GM06990 (cell line): ENCODE measurements at places on chromosomes 16 and 17.

- peak; percentile 71 for DNase-seq
Measured at GRCh38 chr17:76383546-76384221, 725 bp upstream of the SPHK1 start.

GRCh38 chr16:31131841-31132271 lies 3.7 kb downstream of the PRSS8 start:
- no peak for DNase-seq

GRCh38 chr16:75754141-75754540 lies 27.9 kb upstream of the CPHXL start:
- no peak for DNase-seq

DNA sequence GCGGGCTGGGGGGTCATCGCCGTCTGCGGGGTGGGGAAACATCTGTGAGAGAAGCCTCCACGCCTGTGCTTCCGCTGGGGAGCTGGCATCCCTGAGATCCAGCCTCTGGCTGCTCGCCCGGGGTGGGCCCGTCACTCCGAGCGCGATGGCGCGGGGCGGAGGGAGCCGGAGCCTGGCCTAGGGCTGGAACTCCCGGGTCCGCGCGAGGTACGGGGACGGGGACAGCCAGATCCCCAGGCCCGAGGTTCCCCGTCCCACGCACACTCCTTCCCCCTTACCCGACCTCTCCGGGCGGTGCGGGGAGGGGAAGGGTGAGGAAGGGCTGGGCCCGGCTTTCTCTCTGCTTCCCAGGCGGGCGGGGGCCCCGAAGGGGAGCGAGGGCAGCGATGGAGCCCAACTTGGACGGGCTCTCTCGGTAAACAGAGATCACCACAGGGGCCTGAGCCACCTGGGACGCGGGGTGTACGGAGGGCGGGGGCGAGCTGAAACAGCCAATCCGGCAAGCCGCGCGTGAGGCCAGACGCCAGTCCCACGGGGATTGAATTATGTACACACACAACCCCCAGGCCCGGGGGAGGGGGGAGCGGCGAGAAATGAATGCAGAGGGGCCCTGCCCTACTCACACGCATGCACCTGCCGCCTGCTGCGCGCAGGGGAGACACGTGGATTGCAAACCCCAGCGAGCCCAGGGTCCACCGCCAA lies at the start of gene SLC16A11:
Gene SLC16A11 (minus strand): TSS at position 596 of the 702 bp plus-strand sequence. CDS start 579 bp downstream, at position 17.
- peak; percentile 61 for DNase-seq

DNA sequence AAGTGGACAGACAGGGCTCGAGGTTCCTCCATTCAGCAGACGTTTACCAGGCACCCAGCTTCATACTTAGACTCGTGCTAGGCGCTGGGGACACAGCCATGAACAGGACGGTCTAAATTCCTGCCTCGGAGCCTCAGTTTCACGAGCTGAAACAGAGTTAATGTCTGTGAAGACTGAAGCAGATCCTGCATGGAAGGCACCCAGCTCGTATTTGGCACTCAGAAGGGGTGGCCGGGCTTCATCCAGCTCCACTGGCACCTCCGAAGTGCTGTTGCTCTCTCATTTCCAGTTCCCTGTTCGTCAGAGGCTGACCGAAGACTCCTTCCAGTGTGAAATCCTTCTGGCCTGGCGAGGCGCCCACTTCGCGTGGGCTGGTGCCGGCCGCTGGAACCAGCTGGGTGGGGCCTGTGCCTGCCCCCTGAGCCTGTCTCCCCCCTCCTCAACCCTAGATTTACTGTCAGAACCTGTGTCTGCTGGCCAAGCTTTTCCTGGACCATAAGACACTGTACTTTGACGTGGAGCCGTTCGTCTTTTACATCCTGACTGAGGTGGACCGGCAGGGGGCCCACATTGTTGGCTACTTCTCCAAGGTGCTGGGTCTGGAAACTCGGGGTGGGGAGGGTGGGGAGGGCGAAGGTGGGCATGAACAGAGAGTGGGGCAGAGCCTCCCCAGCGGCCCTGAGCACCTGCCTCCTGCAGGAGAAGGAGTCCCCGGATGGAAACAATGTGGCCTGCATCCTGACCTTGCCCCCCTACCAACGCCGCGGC lies 5.8 kb downstream of the PRSS8 start:
- DNase-seq: no peak

- no peak for DNase-seq
Measured at GRCh38 chr16:76524769-76525168, 247.6 kb downstream of the CNTNAP4 start.
